Activated CD4-positive, alpha-beta T cell treated with anti-CD3 and anti-CD28 coated beads for 36 hours (primary cell): ENCODE measurements at places on chromosomes 16 and 17. TPM values are rescaled to one million over a fixed set of nuclear protein-coding genes. Genes with fewer than 3 reads are reported as not detected.

GRCh38 chr17:55482591-55483389 lies 28.5 kb downstream of the SMIM36 start:
- no peak overlapping the region for H3K4me3 ChIP-seq
- no peak overlapping the region for H3K27ac ChIP-seq
- H3K36me3 ChIP-seq: no peaks in the 10 kb centered on the region
- H3K27me3 ChIP-seq: peaks cover 16% of the 10 kb centered on the region
- no peak for DNase-seq
- H3K4me1 ChIP-seq: no peaks in the 10 kb centered on the region

Gene TNFRSF13B
- total RNA-seq: not detected

GRCh38 chr16:21654466-21654865 lies 2.1 kb upstream of the IGSF6 start:
- peaks cover 7% of the 10 kb centered on the region for H3K36me3 ChIP-seq
- no peak for DNase-seq
- H3K4me1 ChIP-seq: peaks cover 36% of the 10 kb centered on the region

GRCh38 chr16:88383401-88384221 lies 852 bp downstream of the ZNF469 start:
- peak; percentile 24 for DNase-seq
- H3K4me1 ChIP-seq: no peaks in the 10 kb centered on the region
- H3K4me3 ChIP-seq: no peak overlapping the region
- H3K36me3 ChIP-seq: no peaks in the 10 kb centered on the region
- H3K27ac ChIP-seq: no peak overlapping the region

Gene PTX4
- not detected for total RNA-seq

Gene TMEM231
- 4.1 TPM for total RNA-seq

Gene TSPAN10
- 0.35 TPM for total RNA-seq

- H3K4me3 ChIP-seq: peak overlapping the region; percentile 90
- H3K27me3 ChIP-seq: no peaks in the 10 kb centered on the region
- peak; percentile 82 for DNase-seq
- H3K4me1 ChIP-seq: peaks cover 48% of the 10 kb centered on the region
These were observed 504 bp downstream of the MAZ start for GRCh38 chr16:29806641-29807425.

DNA sequence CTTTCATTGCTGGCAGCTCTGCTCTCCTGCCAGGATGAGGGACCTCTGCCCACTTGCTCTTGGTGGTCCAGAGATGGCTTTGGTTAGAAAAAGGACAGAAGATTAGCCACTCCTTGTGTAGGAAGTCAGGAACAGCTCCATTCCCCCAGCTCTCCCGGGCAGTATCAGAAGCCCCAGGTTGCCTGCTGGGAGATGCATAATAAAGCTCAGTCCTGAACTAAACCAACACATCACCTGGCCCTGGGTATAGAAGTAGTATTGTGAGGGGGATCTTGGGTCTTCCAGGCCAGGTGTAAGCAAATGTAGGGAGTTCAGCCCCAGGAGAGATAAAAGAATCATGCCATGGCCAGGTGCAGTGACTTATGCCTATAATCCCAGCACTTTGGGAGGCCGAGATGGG lies 52.4 kb downstream of the NEUROD2 start:
- peaks cover 26% of the 10 kb centered on the region for H3K36me3 ChIP-seq
- DNase-seq: no peak
- H3K4me3 ChIP-seq: no peak overlapping the region
- H3K27me3 ChIP-seq: no peaks in the 10 kb centered on the region
- H3K27ac ChIP-seq: no peak overlapping the region

DNA sequence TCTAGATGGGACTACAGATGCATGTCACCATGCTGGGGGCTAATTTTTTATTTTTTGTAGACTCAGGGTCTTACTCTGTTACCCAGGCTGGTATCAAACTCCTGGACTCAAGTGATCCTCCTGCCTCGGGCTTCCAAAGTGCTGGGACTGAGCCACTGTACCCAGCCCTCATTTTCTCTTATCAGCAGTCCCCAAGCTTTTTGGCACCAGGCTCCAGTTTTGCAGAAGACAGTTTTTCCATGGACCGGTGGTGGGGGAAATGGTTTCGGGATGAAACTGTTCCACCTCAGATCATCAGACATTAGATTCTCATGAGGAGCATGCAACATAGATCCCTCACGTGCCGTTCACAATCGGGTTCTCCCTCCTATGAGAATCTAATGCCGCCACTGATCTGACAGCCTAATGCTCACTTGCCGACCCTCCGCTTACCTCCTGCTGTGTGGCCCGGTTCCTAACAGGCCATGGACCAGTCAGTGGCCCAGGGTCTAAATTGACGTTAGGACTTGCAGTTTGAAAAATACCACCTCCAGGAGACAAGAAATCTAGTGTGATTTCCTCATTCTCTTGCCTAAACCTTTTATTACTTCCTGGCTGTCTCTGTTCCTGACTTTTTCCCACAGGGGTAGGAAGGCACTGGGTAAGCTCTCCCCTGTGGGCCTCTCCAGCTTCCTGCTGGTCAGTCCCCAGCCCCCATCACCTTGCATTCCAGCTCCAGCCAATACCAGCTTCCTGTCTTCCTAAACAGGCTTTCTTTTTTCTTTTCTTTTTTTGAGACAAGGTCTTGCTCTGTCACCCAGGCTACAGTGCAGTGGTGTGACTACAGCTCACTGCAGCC lies 9.3 kb upstream of the CNP start:
- no peak for DNase-seq
- H3K36me3 ChIP-seq: no peaks in the 10 kb centered on the region
- no peak overlapping the region for H3K4me3 ChIP-seq
- H3K27ac ChIP-seq: no peak overlapping the region
- peaks cover 2% of the 10 kb centered on the region for H3K27me3 ChIP-seq
- no peaks in the 10 kb centered on the region for H3K4me1 ChIP-seq

Gene TPSG1
- not detected for total RNA-seq

Gene SLC52A1
- 0.16 TPM for total RNA-seq

DNA sequence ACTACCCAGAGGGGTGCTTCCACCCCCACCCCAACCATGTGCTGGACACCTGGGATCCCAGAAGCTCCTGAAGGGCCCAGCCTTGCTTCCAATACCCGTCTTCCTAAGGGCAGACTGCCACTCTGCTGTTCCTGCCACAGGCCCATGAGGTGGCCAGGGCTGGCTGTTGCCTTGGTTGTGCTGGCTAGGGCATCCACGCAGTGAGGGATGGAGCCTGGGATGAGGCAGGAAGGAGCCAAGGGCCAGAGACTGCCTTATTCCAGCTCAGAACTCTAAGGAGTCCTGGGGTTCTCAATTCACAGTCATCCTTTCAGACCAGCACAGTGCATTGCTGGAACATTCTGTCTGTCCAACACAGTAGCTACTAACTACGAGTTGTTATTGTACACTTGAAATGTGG lies 37.8 kb downstream of the BCO1 start:
- DNase-seq: no peak
- no peaks in the 10 kb centered on the region for H3K4me1 ChIP-seq
- H3K4me3 ChIP-seq: no peak overlapping the region
- peaks cover 2% of the 10 kb centered on the region for H3K27me3 ChIP-seq
- H3K36me3 ChIP-seq: no peaks in the 10 kb centered on the region
- no peak overlapping the region for H3K27ac ChIP-seq

- no peaks in the 10 kb centered on the region for H3K27me3 ChIP-seq
- no peak for DNase-seq
- peaks cover 61% of the 10 kb centered on the region for H3K4me1 ChIP-seq
- H3K4me3 ChIP-seq: no peak overlapping the region
- H3K36me3 ChIP-seq: peaks cover 3% of the 10 kb centered on the region
These were observed 4.1 kb downstream of the CCDC102A start for GRCh38 chr16:57532266-57532625.

GRCh38 chr17:74521701-74522201 lies 9.5 kb downstream of the CD300LB start:
- peaks cover 12% of the 10 kb centered on the region for H3K4me1 ChIP-seq
- H3K27me3 ChIP-seq: peaks cover 22% of the 10 kb centered on the region

- peaks cover 67% of the 10 kb centered on the region for H3K4me1 ChIP-seq
- H3K4me3 ChIP-seq: no peak overlapping the region
These were observed 15.9 kb downstream of the LITAF start for GRCh38 chr16:11570806-11571205.

DNA sequence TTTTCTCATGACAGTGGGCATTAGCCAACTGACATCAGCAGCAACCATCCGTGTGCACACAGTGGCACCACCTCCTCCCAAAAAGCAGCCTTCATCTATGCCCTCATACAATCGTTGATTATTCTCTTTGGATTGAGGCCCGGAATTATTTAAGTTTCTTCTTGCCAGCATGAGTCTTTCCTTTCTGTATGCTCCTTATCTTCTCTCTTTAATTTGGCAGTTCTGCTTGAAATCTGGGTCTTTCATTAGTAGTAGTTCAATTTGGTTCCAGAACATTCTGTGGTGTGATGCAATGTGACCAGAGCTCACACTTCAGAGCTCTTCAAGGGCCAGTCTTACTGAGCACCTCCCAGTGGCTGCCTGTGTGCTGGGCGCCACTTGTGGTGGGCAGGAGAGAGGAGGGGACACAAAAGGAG lies 52.2 kb upstream of the STH start:
- peaks cover 37% of the 10 kb centered on the region for H3K27me3 ChIP-seq
- peaks cover 2% of the 10 kb centered on the region for H3K4me1 ChIP-seq
- DNase-seq: no peak
- H3K27ac ChIP-seq: no peak overlapping the region
- H3K4me3 ChIP-seq: no peak overlapping the region

GRCh38 chr16:85929259-85929721 lies 30.3 kb downstream of the IRF8 start:
- DNase-seq: no peak
- peaks cover 11% of the 10 kb centered on the region for H3K36me3 ChIP-seq
- peaks cover 6% of the 10 kb centered on the region for H3K27me3 ChIP-seq

Gene MRC2
- 10.5 TPM for total RNA-seq

Gene ZNF821
- total RNA-seq: 7.7 TPM

DNA sequence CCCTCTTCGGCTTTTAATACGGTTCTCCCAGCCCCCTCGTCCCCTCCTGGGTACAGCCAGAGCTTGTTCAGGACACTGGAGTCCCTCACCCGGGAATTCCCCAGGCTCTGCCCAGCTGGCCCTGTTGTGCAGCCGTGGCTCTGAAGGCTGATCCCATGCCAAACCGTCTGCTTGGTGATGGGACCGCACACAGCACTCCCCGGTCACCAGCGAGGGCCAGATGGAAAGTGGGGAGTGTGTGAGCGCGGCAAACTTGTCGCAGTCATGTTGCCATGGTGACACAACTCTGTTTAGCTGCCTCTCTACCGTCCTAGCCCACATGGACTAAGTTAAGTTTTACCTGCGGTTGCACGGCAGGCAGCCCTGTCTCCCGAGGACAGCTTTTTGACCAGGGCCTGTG lies 107.9 kb downstream of the RAP1GAP2 start:
- H3K27me3 ChIP-seq: no peaks in the 10 kb centered on the region
- H3K36me3 ChIP-seq: peaks cover 28% of the 10 kb centered on the region
- H3K4me1 ChIP-seq: peaks cover 14% of the 10 kb centered on the region
- no peak for DNase-seq
- no peak overlapping the region for H3K4me3 ChIP-seq

Gene MVP
- 101 TPM for total RNA-seq

- no peaks in the 10 kb centered on the region for H3K27me3 ChIP-seq
- no peak overlapping the region for H3K27ac ChIP-seq
- peaks cover 7% of the 10 kb centered on the region for H3K36me3 ChIP-seq
- H3K4me3 ChIP-seq: no peak overlapping the region
These were observed 36.9 kb downstream of the CIBAR2 start for GRCh38 chr16:85075236-85075924.

Gene SCNN1B
- total RNA-seq: not detected

DNA sequence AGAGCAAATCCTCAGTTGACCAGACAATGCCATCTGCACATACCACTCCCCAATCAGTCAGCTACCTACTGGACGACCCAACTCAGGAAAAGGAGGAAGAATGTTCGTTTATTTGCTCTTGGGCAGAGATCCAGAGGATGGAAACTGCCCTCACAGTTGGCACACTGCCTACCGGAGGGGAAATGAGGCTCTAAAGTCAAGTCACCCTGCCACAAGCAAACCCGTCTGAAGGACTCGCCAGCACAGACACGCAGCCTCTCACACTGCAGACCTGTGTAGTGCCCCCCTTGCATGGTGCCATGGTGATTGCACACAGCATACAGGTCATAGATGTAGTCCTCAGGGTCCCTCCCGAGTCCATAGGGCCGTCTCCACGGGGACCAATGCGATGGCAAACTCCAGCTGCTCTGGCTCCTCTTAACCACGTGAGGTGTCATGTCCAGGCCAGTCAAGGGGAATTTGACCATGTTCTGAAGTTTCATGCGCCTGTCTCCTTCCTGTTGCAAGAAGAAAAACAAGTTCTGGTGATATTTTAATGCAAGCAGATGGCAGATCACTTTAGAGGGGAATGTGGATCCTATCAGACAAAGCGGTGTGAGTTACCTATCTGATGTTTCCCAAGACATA lies 69.5 kb downstream of the USP31 start:
- DNase-seq: no peak
- H3K4me1 ChIP-seq: peaks cover 5% of the 10 kb centered on the region
- no peak overlapping the region for H3K4me3 ChIP-seq
- no peaks in the 10 kb centered on the region for H3K27me3 ChIP-seq
- peaks cover 36% of the 10 kb centered on the region for H3K36me3 ChIP-seq

Gene IGSF6
- total RNA-seq: 0.11 TPM

Gene ZNF205
- 0.32 TPM for total RNA-seq

DNA sequence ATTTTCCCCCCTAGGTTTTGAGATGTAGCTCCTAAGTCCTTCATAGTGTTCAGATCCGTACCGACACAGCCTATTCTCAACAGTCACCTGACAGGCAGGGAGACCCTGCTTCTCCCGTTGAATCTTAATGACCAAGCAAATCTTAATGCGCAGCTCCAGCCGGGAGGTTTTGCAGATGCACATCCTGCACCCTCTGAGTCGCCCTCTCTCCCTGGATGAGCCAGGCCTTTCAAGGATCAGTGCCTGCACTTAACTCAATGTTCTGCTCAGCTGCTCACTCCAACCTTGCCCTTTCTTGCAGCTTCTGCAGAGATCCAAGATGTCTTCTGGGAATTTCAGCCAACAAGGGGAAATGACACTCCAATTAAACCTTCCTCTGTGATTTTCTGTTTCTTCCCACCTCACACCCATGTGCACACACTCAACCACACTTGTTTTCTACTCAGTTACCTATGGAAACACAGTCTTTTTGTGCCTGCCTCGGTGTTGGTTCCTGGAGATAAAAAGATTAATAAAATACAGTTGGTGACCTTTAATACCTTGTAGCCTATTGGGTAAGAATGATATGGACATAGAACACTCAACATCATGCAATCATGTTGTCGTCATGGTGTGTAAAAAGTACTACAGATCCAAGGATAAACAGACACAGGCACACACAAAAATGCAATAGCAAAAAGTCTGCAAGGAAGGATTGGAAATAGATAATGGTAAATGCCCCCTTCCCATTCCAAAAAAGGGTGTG lies 76.9 kb upstream of the DYNLRB2 start:
- no peak overlapping the region for H3K27ac ChIP-seq
- no peak for DNase-seq
- no peaks in the 10 kb centered on the region for H3K4me1 ChIP-seq
- H3K36me3 ChIP-seq: no peaks in the 10 kb centered on the region

GRCh38 chr17:63762161-63763078 lies 11.0 kb downstream of the CCDC47 start:
- H3K27me3 ChIP-seq: no peaks in the 10 kb centered on the region
- DNase-seq: no peak
- H3K4me1 ChIP-seq: peaks cover 23% of the 10 kb centered on the region
- no peak overlapping the region for H3K4me3 ChIP-seq

- H3K4me3 ChIP-seq: no peak overlapping the region
- H3K4me1 ChIP-seq: peaks cover 6% of the 10 kb centered on the region
- no peak overlapping the region for H3K27ac ChIP-seq
- peaks cover 11% of the 10 kb centered on the region for H3K36me3 ChIP-seq
These were observed 21.4 kb downstream of the GRIN2C start for GRCh38 chr17:74838274-74838673.
